ENCODE measurements at places on chromosomes 4 and X. TPM values are rescaled to one million over a fixed set of nuclear protein-coding genes. Genes with fewer than 3 reads are reported as not detected.

Gene TLR1
- 1.9 TPM for total RNA-seq

Gene TMSB15B
- total RNA-seq, result 1.8 TPM

Gene PLK4
- 1.9 TPM for total RNA-seq

Gene CPZ
- 38.3 TPM for total RNA-seq

Gene GLRB
- 2.3 TPM for total RNA-seq

Gene PPP2R2C
- total RNA-seq, result not detected

Gene AREG
- 0.51 TPM for total RNA-seq

Gene CXCL11
- total RNA-seq, result not detected

Gene GLUD2
- total RNA-seq, result 1.8 TPM

Gene PNMA3
- total RNA-seq, result not detected

Gene USP17L17
- not detected for total RNA-seq

Gene PRDX4
- total RNA-seq, result 202 TPM

Gene TEX13D
- total RNA-seq, result not detected

Gene GPR82
- not detected for total RNA-seq

Gene FAM47A
- not detected for total RNA-seq

Gene CSN1S1
- total RNA-seq, result not detected

Gene ARSJ
- total RNA-seq, result 12.4 TPM

Gene CBR4
- 7.6 TPM for total RNA-seq

Gene PYURF
- 83.5 TPM for total RNA-seq

Gene HPGD
- not detected for total RNA-seq

Gene SLBP
- total RNA-seq, result 80.5 TPM

Gene FRYL
- total RNA-seq, result 33.1 TPM

Gene ATOH1
- total RNA-seq, result not detected

Gene FMR1NB
- total RNA-seq, result not detected

Gene STK32B
- total RNA-seq, result 0.47 TPM

Gene PROM1
- not detected for total RNA-seq

Gene MAGEA10
- not detected for total RNA-seq

Gene FRMD7
- total RNA-seq, result not detected

Gene DSPP
- total RNA-seq, result not detected

Gene PDCL2
- total RNA-seq, result not detected

Gene RNF212
- 4.6 TPM for total RNA-seq

Gene ATP10D
- total RNA-seq, result 10.7 TPM

All from pericardium fibroblast (primary cell).